ENCODE measurements at places on chromosomes 3 and 15.

GRCh38 chr15:40650479-40650878 is 44.5 kb upstream of the RAD51 start:
- DNase-seq, result no peak

DNA sequence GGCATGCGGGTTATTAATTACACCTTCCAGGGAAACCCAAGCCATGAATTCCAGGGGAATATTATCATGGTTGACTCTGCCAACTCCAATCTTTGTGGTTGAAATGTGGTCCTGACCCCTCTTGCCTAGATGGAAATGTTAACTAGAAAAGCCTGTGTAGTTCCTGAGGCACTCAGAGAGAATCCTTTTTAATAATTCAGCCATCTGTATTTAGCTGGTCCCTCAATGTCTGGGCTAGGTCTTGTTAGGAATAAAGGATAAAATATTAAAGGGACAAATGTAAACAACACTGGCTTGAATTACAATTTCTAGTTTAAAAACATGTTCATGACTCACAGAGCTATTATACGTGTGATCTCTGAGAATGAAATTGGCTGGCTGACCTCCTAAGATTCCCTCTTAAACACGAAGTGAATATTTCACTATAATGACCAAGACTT is 435.2 kb upstream of the SUCLG2 start:
- DNase-seq, result no peak

DNA sequence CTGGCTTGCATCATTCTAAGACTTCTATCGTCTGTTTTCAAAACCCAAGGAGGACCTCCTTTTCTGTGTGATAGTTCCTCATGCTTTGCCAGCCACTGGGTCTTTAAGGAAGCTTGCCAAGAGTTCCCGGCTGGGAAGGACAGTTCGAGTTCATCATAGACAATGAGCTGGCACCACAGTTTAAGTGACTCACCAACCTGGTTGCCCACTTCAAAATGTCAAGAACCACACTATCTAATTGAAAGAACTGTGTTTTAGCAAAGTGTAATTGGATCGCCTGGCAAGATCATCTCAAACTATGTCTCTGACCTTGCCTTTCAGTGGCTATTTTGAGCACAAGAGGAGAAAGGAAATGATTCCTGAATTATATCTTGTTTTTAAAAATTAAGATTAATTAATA is 27.9 kb downstream of the SOX2 start:
- no peak for DNase-seq

DNA sequence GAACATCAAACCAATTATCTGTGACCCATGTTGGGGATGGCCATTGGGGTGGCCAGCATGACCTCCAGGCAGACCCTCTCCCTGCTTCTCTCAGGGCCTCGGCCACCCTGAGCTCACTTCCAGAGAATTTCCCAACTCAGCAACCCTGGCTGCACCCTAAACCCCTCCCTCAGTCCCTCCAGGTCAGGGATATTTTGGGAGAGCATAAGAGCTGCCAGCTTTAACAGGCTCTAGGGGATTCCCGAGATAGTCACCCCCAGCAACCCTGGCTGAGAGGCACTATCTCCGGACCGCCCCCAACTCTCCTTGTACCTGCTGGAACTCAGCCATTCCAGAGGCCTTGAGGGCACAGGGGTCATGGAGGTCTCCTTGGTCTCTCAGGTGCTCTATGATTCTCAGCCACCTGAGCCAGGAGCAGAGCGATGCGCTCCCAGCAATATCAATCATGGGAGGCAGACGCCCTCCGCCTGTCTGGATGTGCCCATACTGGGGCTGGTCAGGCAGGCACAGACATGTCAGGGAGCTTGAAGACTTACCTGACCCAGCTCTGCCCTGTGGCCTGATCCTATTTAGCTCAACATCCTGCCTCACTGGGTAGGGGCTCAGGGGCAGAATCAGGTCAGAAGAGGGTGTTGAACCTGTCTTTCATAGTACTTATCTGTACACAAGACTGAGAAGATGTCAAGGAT is 34.9 kb upstream of the CILP start:
- DNase-seq, result no peak

- no peak for DNase-seq
Measured at GRCh38 chr3:29521293-29521692, 240.4 kb downstream of the RBMS3 start.

GRCh38 chr3:20142517-20142916 is 43.5 kb downstream of the SGO1 start:
- no peak for DNase-seq

DNA sequence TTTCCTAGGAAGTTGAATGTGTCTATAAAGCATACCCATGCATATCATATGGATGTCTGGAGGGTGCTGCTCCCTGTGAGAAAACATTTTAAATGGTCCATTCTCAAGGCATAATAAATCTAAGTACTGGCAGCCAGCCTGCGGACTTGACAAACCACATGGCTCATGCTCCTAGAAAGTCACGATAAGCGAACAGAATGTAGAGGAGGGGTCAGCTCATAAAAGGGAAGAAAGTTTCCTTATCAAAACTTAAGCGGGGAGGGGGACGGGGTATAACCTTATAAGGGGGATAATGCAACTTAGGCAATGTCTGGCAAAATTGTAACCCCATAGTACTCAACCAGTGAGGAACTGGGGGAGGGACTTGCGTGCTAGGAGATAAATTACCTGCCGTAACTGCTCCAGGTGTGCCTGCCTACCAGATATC is 159.8 kb upstream of the LMCD1 start:
- no peak for DNase-seq

DNA sequence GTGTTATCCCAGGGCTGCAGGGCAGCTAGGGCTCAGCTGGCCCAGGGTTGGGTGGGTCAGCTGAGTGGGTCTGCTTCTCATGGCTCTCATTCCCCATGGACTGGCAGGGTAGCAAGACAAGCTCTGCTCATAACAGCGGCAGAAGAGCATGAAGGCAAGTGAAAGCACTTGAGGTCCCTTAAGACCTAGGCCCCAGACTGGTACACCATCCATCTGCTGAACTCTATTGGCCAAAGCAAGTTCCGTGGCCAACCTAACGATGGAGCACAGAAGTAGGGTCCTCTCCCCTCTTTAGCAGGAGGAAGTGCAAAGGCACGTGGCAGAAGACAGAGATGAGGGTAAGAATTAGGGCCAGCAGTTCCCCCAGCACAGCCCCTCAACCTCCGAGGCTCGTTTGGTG is 174.3 kb upstream of the TOPAZ1 start:
- no peak for DNase-seq

DNA sequence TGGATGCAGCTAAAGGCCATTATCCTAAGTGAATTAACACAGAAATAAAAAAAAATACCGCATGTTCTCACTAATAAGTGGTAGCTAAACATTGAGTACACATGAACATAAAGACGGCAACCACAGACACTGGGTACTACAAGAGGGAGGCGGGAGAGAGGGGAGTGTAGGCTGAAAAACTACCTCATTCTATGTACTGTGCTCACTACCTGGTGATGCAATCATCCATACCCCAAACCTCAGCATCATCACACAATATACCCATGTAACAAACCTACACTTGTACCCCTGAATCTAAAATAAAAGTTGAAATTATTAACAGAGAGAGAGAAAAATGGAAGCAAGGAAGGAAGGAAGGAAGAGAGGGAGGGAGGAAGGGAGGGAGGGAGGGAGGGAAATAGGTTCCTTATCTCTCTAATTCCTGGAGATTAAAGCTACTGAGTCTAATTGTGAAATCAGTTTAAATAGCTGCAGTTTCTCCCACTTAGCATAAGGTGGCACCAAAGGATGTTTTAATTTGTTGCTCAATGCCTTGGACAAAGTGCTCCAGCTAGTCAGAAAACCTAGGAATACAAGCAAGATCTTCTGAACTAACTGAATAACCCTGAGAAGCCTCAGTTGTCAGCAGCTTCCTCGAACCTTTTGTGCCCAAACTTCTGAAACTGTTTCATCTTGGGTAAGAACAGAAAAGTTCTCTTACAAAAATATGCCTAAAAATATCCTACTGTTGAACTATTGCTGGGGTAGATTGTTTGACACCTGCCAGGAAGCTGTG is 79.4 kb upstream of the ATP11B start:
- no peak for DNase-seq

- DNase-seq, result no peak
Measured at GRCh38 chr3:100289339-100289738, 28.5 kb downstream of the TBC1D23 start.

- no peak for DNase-seq
Measured at GRCh38 chr3:159934216-159934615, 54.4 kb upstream of the IL12A start.

DNA sequence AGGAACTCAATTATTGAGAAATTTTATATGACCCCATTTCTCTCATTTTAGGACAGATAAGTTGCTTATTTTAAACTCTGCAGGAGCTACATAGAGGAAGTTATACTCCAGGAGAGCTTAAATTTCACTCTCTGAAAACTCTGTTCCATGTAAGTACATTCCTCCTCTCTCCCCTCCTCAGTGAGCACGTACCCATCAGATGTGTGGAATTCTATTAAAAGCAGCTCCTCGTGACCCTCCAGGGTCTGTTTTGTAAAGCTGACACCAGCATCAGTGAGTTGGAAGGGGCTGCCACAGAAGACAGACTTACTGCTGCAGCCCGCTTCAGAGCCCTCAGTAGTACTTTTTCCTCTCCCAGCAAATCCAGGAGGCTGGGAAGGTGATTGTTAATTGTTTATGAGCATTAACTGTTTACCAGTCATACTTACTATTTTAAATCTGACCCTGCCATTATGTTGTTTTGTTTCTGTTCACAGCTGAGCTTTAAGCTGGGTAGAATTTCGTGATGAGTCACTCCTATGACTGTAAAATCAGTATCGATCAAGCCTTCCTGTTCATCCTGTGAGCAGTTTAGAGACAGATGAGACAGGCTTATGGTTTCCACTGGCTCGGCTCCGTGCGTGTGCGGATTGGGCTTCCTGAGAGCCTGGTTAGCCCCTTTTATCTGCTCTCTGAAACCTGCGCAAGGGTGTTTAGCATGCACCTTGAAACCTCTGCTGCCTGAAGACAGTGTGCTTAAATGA is 20.4 kb downstream of the IGF1R start:
- DNase-seq, result no peak

- no peak for DNase-seq
Measured at GRCh38 chr3:156059950-156060501, 60.4 kb upstream of the KCNAB1 start.

- no peak for DNase-seq
Measured at GRCh38 chr3:124972457-124972856, 37.9 kb upstream of the MUC13 start.

DNA sequence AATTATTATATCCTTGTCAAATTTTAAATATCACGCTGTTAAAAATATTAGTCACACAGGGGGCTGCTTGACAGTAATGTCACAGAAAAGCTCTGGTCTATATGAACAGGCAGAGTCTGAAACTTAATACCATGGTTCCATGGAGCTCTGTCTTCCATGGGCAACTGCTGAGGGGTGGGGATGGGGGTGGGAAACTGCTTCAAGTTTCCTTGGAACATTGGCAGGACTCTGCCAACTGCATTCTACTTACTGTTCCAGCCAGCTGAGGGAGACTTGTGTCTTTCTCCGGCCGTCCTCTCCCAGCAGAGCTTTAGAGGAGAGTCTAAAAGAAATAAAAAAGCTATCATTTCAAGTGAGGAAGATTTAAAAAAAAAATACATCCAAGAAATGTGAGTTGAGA is 348.7 kb downstream of the ZIC1 start:
- DNase-seq, result no peak

DNA sequence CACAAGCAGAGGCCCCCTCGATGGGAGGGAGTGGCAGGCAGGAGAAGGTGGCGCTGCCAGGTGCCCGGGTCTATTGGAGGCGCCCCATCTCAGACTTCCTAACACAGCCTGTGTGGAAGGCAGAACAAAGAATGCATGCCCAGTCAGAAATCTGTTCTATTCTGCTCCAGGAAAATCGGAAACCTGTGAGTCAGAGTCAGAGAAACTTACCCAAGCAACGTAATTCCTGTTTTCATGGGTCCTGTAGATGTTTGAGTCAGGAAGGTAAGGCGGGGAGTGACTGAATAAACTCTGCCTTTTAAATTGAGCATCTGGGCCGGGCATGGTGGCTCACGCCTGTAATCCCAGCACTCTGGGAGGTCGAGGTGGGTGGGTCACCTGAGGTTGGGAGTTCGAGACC is 13.7 kb downstream of the MAP6D1 start:
- no peak for DNase-seq

DNA sequence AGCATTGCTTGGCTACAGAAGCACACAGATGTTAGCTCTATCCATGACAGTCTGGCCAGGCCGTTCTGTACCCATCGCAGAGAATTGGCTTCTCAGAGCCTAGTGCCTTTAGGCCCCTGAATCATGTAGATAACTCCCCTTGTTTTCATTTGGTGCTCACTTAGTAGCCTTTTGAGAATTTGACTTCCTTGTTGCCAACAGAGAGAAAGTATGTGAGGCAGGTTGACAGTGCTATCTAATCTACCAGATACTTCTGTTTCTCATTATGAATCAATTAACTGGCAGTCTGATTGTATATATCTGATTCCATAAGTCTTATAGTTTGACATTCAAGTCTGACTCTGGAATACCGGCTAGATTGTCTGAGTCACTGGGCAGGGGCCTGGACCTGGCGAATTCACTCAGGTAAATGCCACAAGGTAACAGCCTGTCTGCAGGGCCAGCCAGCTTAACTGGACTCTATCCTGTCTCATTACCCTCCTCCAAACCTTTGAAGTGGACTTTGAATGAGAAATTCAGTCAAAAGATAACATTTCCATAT is 160.2 kb downstream of the GHSR start:
- DNase-seq, result no peak

DNA sequence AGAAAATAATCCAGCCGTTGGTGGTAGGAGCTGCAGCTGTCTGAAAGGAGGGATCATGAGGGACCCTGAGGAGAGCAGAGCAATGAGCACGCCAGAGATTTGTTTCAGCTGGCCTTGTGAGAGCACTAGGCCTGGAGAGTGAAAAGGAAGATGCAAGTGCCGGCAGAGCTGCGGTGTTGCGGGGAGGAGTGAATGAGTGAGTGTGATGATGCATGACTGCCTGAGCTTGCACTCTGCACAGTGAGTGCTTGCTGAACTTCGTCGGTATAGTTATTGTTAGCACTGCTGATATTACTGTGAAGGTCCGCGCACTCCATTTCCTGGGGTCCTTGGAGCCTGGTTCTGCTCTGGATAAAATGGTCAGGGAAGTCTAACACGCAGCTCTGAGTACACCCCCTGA is 23.2 kb downstream of the EIF1B start:
- DNase-seq, result no peak

- no peak for DNase-seq
Measured at GRCh38 chr3:143716731-143717130, 131.5 kb downstream of the SLC9A9 start.

DNA sequence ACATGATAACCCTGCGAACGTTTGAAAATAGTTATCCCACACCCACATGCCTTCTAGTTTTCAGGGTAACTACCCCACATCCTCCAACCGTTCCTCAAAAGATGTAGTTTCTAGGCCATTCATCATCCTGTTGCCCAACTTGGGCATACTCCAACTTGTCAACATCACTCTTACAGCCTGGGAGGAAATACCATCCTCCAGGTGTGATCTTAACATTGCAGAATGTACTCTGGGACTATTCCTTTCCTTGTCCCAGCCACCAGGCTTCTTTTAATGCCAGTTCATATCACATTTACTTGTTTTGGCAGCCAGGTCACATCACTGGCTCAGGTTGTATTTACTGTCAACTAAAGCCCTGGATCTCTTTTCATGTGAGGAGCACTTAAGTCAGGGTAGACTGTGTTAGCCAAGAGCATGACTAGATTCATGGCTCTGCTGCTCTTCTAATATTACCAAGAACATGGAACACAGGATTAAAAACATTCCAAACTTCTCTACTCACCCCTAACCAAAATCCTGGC is 4.0 kb upstream of the DENND6A start:
- DNase-seq, result no peak
